ENCODE measurements at places on chromosomes 16 and 17.

DNA sequence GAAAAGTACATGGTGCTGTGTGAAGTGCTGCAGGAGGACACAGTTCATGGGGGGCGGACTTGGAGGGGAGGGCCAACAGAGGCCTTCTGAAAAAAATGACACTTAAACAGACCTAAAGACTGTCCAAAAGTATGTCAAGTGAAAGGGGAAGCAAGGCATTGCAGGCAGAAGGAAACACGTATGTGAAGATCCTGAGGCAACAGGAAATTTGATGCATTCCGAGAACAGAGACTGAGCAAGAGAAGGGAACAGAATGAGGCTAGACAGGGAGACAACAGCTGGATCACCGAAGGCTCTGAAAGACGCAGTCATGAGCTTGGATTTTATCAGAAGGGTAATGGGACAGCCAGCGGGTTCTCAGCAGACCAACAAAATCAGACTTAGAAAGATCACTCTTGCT is 1.1 kb downstream of the IFT20 start:
- no peak for DNase-seq

DNA sequence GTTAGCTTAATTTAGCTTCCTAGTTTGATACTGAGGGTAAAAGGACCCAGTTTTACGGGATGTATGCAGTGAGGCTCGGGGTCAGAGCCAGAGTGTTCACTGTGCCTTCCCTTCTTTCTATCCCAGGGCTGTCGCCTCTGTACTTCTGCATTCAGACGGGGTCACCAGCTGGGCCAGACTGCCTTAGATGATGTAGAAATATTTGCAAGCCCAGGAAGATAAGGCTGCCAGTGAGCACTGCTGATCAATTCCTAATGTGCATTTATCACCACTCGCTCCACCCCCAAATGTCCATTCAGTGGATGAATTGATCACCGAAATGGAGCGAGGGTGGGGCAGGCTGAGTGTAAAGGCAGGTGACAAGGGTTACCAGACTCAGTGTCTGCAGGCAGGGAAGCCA is 9.1 kb downstream of the SHISA6 start:
- DNase-seq = no peak

DNA sequence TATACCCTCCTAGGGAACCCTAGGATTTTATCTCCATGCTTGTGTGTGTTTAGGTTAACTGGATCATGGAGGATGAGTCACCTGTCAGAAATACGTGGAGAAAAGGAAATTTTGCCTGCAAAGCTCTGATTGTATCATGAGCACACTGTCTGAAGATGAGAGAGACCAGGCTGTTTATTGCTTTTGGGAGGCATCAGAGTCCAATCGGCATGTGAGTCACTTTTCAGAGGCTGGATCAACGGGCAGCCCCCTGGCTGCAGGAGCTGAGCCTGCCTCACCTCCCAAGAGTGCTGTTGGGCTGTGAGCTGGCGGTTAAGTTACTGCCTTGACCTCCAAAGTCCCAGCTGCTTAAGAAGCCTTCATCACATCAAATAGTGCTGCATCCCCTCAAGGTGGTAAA is 41.5 kb upstream of the MED9 start:
- no peak for DNase-seq

GRCh38 chr17:61579961-61580360 is 11.1 kb downstream of the NACA2 start:
- no peak for DNase-seq

DNA sequence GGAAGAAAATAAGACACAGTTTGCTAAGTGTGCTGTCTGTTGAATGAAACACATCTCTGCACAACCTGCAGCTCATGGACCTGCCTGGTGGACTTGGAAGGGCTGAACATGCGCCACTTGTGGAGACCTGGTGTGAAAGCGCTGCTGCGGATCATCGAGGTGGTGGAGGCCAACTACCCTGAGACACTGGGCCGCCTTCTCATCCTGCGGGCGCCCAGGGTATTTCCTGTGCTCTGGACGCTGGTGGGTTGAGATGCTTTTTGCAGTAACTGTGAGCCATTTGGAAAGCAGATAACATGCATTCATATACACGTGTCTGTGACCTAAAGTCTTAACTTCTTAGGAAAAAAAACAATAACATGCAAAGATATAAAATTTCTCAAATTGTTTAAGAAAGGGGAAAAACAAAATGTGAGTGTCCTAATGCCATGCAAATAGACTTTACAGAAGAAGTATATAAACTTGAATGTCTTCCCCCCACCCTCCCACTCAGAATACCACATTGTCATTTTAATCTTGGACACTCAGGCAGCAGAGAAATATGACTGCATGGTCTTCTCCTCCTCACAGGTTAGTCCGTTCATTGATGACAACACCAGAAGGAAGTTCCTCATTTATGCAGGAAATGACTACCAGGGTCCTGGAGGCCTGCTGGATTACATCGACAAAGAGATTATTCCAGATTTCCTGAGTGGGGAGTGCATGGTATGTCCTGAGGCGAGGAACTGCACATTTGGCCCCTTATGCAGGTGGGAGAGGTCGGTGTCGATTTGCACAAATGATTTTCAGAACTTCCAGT is 65.6 kb downstream of the SEC14L1 start:
- no peak for DNase-seq

DNA sequence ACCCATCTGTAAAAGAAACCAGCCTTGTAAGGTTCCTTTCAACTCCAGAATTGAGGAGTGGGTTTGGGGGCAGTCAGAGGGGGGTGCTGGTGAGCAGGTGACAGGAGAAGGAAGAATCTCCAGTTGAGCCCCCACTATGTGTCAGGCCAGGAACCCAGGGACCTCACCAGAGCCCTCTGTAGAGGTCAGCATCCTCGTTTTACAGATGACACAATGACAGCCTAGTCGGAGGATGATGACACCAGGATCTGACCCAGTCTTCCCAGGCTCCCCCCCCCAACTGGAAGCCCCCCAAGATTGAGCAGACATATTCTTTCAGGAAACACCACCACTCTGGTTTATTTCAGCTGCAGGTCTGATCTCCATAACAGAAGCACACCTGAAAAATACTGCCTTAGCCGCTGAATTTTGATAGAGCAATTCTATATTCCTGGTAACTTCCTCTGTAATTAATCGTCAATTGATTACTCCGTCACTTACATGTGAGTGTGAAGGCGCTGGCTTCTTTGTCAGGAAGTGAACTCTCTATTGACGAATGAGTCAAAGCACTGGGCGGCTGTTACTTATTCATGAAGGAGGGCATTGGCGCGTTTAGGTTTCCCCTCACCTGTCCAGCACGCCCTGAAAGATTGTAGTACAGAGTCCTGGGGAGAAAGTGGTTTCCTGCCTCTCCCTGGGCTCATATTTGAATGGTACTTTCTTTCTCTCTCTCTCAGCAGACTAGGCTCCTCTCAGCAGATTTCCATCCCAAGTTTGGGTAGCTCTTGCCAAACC is 21.2 kb downstream of the SOCS3 start:
- DNase-seq = no peak

- no peak for DNase-seq
Observed at GRCh38 chr16:58418026-58418425, 25.8 kb downstream of the GINS3 start.

DNA sequence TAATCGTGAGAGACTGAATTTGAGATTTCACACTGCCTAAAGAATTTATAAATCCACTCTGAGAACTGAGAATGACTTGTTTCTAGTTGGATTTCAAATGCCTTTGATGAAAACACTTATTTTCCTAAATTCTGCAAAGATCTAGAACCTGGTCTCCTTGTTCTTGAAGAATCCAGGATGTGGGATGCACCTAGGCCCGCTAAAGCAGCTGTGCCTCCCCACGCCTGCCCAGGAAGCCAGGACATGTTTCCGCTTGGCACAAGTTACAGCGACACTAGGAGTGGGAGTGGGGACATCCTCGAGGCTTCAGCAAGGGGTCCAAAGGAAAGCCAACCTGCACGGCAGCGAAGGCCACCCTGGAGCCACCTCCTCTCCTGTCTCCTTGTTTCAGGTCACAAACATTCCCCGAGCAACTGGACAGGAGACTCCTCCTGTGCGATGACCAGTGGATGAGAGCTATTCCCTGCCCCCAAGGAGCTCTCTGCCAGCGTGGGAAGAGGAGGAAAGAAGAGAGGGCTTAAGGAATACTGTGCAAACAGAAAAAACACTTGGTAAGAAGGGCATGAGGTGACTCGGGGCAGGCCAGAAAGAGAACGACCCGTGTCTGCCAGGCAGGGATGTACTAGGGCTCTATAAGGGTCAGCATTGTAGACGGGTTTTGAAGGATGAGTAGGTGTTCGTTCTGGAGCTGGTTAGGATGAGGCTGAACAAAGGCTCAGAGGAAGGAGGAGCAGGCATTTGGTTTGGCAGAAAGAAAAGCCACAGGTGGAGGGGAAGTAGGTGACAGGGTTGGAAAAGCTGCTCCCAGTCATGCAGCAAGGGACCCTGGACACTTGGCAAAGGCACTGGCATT is 11.1 kb downstream of the VAC14 start:
- no peak for DNase-seq

DNA sequence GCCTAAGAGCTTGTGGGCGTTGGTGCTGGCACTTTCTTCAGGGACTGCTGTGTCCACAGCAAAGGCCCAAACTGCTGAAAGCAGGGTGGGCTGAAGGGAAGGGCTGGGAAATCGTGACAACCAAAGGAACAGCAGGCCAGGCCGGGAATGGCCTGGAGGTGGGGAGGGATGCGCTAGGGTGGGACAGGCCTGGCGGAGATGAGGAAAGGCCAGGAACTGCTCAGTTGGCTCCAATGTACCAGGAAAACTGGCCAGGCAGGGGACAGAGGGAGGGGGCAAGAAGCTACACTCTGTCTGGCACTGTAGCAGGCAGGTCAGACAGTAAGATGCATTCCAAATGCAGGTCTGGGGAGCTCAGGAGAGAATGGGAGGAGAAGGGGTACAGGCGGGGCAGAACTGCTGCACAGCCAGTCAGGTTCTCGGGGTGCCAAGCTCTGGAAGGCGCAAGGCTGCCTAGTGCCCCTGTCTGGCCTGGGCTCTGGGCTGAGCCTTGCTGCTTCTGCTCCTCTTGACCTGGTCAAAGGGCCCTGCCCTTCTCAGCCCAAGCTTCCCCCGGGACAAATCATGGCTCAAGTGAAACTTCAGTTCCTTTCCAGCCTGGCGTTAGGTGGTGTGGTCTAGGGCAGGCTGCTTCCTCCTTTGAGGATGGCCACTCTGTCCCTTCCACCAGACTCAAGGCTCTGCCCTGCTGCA is 7.3 kb downstream of the PNMT start:
- DNase-seq = no peak

GRCh38 chr16:6059671-6060070 is 962.1 kb upstream of the EEF2KMT start:
- no peak for DNase-seq

DNA sequence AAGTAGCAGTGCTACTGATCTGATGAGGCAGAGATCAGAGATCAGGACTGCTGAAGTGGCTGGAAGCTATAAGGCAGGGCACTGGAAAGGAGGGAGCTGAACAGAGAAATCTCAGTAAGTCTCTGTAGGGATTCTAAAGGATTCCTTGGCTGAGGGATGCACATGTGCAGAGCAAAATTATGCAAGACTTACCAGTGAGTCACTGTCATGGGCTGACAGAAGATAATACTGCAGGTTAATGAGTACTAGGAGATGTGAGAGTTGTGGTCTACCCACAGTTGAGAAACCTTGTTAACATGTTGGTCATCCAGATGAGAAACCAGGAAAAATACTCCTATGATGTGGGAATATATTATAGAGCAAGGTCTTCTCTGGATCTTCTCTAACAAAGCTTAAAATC is 378.1 kb downstream of the HAPSTR1 start:
- DNase-seq = no peak

GRCh38 chr17:50303051-50303450 is 28.8 kb downstream of the TMEM92 start:
- no peak for DNase-seq

DNA sequence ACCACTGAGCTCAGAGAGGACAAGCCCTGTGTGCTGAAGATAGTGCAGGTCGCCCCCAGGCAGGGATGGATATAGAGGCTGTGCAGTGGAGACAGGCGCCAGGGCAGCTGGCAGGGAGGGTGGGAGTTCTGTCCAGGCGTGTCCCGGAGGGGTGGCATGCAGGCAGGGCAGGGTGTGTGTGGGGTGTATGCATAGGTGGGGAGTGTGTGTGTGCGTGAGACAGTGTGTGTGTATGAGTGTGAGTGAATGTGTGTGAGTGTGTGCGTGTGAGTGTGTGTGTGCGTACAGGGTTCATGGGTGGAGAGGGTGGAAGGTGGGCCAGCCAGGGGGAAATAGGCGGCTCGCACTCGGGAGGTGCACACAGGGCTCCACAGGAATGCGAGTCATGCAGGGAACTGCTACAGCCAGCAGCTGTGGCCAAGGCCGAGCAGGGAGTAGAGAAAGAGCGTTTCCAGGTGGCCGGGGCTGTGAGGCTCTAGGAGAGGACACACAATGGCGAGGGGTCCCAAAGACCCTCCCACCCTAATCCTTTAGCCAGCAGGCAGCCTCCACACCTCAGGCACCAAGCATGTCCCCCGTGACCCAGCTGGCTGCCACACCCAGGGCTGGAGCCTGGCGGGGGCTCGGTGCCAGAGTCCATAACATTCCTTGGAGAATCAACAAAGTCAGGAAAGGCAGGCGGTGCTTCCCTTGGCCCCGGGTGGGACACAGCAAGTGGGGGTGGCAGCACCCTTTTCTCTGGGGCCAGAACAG is 4.6 kb downstream of the PLCD3 start:
- DNase-seq = no peak

DNA sequence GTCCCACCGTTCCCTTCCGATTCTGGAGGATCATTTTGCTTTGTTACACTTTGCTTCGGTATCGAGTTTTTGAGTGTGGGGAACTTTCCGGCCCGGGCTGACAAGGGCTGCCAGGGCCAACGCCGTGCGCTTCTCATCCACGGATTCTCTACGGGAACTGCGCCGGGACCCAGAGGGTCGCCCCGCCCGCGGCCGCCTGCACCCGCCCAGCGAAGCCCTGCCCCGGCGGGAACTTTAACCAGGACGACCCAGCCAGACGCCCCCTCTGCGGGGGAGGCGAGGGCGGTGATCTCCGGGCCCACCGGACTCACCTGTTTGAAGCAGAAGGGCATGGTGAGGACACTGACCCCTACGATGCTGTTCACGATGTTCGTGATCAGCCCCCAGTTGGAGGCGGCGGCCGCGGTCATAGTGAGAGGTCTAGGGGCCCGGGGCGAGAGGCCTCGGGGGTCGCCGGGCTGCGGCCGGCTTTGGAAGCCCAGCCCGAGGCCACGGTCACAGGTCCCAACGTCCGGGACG is 536 bp downstream of the SLC38A10 start:
- DNase-seq = no peak

DNA sequence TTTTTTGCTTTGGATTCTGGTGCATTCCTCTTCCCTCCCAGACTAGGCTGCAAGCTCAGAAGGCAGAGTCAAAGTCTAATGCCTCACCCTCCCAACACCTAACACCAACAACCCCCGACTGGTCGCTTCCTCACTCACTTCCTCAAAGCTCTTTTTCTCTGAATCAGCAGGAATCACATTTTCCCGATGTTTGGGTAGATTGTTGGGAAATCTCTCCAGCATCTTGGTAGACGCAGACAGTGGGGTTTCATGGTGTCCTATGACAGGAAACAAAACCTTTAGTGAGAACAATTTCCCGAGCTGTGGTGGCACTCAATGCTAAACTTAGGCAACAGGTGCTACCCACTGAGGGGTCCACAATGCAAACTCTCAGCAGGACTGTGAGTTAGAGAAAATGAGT is 39.9 kb upstream of the ICAM2 start:
- no peak for DNase-seq
